ENCODE measurements at places on chromosomes 16 and 17. TPM values are rescaled to one million over a fixed set of nuclear protein-coding genes. Genes with fewer than 3 reads are reported as not detected.

The SEPTIN1 gene
- polyA plus RNA-seq = 2.7 TPM

The DBF4B gene
- 13.1 TPM for polyA plus RNA-seq

The ZSCAN10 gene
- polyA plus RNA-seq = not detected

The KRT15 gene
- 2.8 TPM for polyA plus RNA-seq

The ZDHHC1 gene
- 28.3 TPM for polyA plus RNA-seq

The LRRC37A gene
- polyA plus RNA-seq = 7.9 TPM

The TBC1D3 gene
- polyA plus RNA-seq = not detected

The NPIPA7 gene
- polyA plus RNA-seq = 25.9 TPM

The IL17C gene
- polyA plus RNA-seq = not detected
